ENCODE measurements at places on chromosomes 16 and 17.

DNA sequence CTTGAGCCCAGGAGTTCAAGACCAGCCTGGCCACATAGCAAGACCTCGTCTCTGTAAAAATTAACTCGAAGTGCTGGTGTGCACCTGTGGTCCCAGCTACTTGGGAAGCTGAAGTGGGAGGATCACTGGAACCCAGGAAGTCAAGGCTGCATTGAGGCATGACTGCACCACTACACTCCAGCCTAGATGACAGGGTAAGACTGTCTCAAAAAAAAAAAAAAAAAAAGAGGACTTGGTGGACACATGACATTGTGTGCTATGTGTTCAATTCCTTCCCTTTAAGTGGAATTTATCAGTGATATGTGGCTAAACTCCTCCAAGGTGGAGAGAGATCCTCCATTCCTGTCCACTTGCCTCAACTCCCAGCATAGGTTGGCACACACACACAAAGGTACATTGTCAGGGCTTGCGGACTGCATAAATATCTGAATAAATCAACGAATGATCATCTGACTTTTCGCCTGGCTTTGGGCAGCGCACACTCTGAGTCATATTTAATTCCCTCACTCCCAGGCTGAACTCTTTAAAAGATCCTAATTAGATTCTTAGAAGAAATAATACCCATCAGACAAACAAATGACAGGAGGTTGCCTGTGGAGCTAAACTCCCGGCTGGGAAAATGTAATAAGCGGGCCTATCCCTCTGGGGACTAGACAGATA is 25.0 kb upstream of the SYT17 start:
- DNase-seq, result no peak

- no peak for DNase-seq
Measured at GRCh38 chr17:43755389-43755875, 3.2 kb downstream of the SOST start.

DNA sequence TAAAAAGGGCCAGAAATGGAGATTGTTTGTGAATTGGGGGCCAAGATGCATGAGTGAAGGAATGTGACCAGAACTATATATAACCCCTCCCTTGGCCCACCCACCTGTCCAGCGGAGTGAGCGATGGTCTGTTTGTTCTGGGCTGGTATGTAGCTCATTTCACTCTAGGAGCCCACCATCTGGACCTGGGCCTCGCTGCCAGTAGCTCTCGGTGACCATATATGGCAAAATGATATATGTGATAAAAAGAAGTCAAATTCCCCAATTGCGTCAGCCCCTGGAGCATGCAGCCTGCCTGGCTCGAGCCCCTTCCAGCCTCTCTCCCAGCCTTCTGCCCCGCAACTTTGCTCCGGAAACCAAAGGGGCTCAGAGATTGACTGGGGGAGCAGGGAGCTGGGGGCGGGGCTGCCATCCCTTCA is 47.3 kb downstream of the CCDC42 start:
- DNase-seq, result no peak

- peak; percentile 84 for DNase-seq
Measured at GRCh38 chr17:30363715-30364202, 15.0 kb upstream of the CPD start.

- DNase-seq, result no peak
Measured at GRCh38 chr16:49866595-49867071, 10.7 kb upstream of the ZNF423 start.

DNA sequence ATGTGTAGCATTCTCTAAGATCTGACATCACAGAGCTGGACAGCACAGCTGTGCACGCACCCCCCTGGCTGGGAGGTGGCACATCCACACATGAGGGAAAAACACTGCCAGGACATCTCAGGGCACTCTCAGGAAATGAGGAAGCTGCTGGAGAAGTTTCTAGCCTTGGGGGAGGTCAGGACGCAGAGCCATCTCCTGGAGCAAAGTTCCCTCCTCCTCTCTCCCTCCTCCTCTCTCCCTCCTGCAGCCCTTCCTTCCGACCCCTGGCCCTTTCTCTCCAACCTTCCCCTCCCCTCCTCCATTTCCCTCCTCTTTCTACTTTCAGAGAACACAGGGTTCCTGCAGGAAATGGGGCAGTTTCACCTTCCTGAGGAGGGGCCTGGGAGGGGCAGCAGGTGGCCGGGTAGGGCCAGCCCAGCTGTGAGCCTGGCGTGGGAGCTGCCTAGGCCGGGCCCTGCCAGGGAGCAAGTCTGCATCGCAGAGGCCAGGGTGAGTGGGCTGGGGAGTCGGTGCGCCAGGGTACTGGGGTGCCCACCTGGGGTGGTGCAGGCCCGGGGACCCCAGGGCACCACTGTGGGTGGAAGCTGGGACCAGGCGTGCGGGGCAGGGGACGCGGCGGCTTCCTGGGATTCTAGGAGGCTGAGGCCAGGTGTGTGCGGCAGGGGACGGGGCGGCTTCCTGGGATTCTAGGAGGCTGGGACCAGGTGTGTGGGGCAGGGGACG is at the start of gene DPEP1:
DPEP1 (plus strand) TSS at position 412 of the 723 bp plus-strand sequence. CDS start 16,769 bp downstream, outside the sequence.
- DNase-seq, result no peak

DNA sequence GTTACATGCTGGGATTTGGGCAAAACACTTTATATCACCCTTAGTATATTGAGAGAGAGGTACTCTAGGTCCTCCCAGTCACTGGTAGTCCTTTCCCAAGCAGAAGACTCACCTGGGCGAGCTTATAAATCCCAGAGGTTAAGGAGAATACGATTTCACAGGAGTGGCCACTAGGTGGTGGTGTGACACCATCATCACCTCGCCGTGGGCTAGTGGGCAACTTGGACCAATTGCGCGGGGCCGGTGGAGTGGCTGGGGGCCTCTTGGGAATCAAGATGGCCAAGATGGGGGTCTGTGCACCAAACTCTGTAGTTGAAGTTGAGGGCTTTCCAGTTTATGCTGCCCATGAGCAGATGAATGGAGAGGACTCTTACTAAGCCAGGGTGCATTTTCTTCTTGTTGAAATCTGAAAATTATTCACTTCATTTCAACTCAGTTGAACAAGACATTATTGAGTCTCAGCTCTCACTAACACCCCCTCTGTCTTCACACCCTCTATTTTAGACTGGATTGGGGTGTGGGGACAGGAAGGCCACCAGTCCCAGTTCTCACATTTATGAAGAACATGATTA is 38.2 kb upstream of the PIRT start:
- DNase-seq, result no peak

All from activated CD4-positive, alpha-beta T cell treated with anti-CD3 and anti-CD28 coated beads, Interleukin-2, amount 50 U/mL, for 4 hours (primary cell).